ENCODE measurements at places on chromosomes 16 and 17.

GRCh38 chr17:35213412-35213940, 19.3 kb upstream of the SLC35G3 start:
- no peak for DNase-seq

DNA sequence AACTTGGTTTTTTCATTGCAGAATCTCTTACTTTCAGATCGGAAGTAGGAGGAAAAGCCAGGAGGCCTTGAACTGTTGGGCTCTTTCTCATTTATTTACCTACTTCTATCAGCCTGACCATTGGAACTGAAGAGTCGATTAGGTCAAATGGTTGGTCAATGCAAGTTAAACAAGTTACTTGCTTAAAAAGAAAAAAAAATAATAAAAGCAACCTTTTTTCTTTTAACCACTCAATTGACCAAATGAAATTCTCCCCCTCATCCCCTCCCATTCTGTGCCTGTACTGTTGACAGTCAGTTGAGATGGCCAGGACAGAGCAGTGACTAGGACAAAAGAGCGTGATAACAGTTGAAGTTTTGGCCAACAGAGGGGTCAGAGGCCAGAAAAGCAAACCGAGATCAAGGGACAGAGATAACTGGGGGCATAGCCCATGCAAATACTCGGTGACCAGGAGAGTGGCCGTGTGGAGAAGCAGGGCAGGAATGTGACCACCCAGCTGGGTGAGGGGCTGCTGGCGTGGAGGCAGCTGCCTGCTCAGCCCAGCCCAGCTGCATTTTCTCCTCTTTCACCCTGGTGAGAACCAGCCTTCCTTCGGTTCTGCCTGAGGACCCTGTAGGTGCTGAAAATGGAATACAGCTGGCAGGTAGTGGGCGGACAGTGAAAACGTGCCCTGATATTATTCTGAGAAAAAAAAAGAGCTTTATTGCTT, 72.2 kb downstream of the HS3ST3B1 start:
- DNase-seq, result no peak

DNA sequence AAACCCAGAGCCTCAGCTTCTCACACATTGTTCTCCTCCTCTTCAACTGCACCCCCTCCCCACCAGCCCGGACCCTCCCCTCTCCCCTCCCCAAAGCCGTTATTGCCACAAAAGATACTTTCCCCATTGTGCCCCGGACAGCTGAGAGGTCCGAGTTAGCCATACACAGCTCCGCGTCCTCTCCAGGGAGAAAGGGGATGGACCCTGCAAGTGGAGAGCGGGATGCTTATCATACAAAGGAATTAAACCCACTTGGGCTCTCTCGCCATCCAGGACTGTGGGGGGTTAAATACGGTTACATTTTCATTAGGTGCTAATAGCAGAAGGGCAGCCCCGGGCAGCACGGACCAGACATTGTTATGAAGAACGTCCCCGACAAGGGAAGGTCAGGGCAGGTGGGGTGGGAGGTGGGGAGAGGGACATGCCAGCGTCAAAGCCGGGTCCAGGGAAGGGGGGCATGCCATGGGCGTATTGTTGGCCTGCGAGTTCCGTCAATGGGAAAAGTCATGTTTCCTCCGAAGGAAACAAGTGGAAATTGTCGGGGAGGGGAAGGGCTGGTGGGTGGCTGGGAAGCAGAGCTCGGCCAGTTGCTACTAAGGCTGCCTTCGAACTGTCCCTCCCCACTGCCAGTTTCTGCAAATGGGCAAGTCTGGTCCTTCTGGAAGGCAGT, 99.1 kb downstream of the SOX9 start:
- no peak for DNase-seq

GRCh38 chr16:78099271-78100111, at the start of gene WWOX:
Gene WWOX, plus strand, starts transcription at chr16:78099654.
- peak; percentile 95 for DNase-seq

GRCh38 chr17:51354936-51355335, 94.6 kb downstream of the UTP18 start:
- DNase-seq, result no peak

DNA sequence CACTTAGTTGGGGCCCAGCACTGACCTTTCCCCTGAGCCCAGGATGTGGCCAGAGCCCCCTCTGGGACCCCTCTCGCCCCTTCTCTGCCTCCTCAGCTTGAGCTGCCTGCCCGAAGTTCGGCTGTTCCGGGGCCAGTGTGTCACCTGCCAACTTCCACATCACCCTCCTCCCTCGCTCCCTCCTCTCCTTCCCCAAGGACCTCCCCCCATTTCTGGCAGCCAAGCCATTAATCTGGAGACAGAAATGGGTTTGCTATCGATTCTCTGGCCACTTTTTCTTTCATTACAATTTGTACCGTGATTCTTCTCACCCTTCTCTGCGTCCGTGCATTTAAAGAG, 8.8 kb upstream of the ADAM11 start:
- DNase-seq, result no peak

GRCh38 chr17:32746280-32746679, 130.6 kb downstream of the MYO1D start:
- no peak for DNase-seq

- no peak for DNase-seq
These were observed 28.5 kb upstream of the SUPT4H1 start for GRCh38 chr17:58380207-58381123.

GRCh38 chr17:48759288-48759687, 30.7 kb upstream of the HOXB13 start:
- DNase-seq, result no peak

GRCh38 chr17:73943416-73944110, 259.9 kb upstream of the RPL38 start:
- DNase-seq, result no peak

DNA sequence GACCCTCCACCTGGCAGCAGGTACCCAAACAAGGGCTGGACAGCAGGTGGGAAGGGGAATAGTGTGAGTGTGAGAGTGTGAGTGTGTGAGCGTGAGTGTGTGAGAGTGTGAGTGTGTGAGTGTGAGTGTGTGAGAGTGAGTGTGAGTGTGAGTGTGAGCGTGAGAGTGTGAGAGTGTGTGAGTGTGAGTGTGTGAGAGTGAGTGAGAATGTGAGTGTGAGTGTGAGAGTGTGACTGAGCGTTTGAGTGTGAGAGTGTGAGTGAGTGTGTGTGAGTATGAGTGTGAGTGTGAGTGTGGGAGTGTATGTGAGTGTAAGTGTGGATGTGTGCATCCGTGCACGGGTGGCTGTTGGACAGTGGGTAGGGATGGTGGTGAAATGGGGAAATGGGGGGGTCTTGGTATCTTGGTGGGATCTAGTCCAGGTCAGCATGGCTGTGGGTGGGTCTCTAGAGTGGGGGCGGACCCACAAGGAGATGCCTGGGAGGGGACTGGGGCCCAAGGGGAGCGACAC, 408 bp downstream of the ADGRG1 start:
- DNase-seq, result no peak

DNA sequence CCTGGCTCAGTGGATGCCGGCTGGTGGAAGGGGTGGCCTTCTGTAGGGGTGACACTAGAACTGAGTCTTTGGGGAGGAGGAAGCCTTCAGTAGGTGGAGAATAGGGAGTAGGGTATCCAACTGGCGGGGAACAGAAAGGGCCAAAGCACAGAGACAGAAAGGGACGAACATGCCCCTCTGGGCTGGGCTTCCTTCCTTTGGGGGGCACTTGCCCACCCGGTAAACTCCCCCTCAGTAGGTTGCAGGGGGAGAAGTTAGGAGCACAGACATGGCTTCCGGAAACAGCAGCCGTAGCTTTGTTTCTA, 774 bp downstream of the ENGASE start:
- DNase-seq, result no peak

- DNase-seq, result no peak
These were observed 3.4 kb downstream of the CNTNAP4 start for GRCh38 chr16:76280421-76281215.

GRCh38 chr17:31413874-31414549, 22.5 kb downstream of the RAB11FIP4 start:
- DNase-seq, result no peak

- DNase-seq, result no peak
These were observed 45.1 kb downstream of the SF3B3 start for GRCh38 chr16:70568601-70569237.

DNA sequence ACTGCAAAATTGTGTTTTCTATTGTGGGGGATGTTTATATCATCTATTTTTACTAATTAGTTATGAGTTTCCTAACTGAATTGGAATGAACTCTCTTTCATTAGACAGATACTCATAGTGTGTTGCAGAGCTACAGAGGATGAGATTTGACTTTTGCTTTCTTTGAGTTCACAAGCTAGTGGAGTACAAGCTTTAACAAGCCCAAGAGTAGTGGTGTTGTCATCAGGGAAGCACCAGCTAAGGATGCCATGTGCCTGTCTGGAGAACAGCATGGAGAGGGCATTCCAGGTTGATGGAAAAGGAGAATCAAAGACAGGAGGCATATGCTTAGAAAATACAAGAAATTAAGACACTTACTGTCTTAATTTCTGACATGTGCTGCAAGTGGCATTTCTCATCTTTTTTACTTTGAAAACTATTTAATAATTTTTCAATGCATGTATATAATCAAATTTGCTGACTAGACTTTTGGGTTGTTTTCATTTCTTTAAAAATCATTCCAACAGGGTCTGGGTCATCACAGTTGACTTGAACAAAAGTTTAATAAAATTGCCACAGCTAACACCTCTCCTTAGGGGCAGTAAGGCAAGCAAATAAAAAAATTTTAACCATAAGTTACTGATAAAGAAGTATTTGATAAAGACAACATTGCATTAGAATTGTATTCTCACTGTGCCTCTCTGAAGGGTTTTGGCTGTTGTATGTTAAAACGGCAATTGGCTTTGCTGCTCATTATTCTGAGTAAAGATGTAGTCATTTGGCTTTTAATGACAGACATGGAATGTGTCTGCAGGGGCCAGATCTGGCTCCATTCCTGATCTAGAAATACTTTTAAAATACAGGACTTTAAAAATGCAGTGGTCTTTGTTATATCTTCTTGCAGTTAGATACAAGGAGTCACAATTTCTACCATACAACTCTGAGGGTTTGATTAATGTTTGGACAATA, 323.7 kb upstream of the CDH11 start:
- DNase-seq, result no peak

DNA sequence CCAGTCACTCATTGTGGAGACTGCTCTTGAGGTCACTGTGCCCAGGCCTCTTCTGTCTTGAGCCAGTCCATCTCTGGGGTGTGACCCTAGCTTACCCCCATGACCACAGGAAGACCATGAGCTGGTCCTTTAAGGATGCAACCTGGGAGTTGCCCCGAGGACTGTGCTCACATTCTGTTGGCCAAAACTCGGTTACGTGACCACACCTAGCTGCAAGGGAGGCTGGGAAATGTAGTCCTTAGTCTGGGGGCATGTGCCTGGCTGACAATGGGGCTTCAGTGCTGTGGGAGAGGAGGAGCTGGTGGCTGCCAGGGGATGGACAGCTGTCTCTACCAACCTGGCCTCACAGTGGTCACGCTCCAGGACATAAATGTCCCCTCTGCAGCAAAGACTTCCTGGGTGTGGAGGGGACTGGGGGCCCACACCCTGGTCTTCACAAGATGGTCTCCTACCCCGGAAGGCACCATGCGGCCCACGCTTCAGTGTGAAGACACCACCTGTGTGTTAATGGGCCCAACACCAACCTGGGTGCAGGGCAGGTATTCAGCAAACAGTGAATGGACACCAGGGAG, 55.4 kb downstream of the JPH3 start:
- no peak for DNase-seq

- peak; percentile 45 for DNase-seq
These were observed 163.5 kb downstream of the CCT6B start for GRCh38 chr17:34797720-34798119.

GRCh38 chr16:62870554-62870953, 834.3 kb upstream of the CDH8 start:
- no peak for DNase-seq

GRCh38 chr16:64159976-64160375, 961.9 kb downstream of the CDH11 start:
- no peak for DNase-seq

GRCh38 chr17:27751166-27751565, 49.2 kb downstream of the NOS2 start:
- DNase-seq, result no peak

GRCh38 chr17:75774991-75775668, 9.5 kb upstream of the UNK start:
- DNase-seq, result no peak

- no peak for DNase-seq
These were observed 81.5 kb downstream of the PLCG2 start for GRCh38 chr16:81860287-81861266.

DNA sequence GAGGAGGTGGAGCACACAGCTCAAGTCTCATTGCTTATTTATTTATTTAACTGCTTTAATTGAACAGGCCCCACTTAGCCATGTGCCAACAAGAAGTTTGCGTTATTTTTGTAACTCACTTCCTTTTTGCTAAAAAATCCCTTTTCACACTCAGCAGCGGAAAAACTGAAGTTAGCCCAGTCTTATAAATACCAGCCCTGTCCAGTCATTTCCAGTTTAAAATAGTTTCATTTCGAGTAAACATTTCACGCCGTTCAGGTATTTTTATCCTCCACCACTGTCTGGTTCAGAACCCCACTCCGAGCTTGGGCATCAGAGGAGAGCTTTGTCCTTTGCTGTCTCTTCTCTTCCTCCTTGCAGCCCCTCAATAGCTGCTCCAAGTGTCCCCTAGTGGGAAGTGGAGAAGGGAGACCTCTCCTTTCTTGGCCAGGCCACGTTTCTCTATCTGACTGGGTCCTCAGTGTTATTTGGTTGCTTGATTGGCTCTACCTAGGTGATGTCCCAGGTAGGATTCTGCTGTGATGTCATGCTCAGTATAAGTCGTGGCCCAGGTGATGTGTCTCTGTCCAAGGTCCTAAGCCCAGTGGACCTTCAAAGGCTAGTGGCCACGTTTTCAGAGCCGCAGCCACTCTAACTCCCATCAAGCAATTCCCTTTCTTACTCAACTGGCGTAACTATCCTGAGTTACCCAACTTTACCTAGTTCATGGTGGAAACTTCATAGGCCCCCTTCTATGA, 53.0 kb upstream of the GAS7 start:
- no peak for DNase-seq

DNA sequence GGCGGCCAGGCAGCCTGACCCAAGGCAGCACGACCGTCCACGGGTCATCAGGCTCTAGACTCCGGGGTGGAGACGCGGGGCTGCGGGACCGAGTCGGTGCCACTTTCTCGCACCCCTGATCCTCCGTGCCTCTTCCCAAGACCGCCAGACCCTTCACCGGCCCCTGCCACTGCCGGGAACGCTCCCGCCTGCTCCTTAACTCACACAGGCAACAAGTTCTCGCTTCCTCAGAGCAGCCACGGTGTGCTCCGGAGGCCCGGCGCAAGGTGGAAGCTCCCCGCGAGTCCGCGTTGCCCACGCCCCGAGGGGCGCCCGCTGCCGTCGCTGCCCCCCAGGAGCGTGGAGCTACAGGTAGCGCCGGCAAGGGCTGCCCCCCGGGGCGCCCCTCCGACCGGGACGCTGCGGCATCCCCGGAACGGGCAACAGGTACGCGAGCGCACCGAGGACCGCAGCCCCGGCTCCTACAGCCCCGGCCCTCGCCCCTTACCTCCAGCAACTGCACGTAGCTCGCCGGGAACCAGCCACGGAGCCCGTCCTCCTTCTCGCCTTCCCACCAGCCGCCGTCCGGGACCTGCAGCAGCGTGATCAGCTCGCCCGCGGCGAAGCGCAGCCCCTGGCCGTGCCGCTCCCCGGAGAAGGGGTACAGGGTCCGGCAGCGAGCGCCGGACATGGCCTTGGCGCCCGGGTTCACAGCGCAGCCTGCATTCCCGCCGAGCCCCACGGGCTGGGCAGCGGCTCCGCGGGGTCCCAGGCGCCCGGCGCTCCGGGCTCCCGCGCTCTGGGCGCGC, 491 bp downstream of the GAS7 start:
- no peak for DNase-seq

GRCh38 chr16:81651758-81652718, 127.1 kb upstream of the PLCG2 start:
- DNase-seq, result no peak

All from left renal pelvis (tissue), 4 donors.